Stimulated activated CD8-positive, alpha-beta memory T cell treated with anti-CD3 and anti-CD28 coated beads, Interleukin-12 subunit alpha, Interleukin-12 subunit beta, amount 100 ng/mL, for 4 hours (primary cell): ENCODE measurements at places on chromosomes 3 and 15.

DNA sequence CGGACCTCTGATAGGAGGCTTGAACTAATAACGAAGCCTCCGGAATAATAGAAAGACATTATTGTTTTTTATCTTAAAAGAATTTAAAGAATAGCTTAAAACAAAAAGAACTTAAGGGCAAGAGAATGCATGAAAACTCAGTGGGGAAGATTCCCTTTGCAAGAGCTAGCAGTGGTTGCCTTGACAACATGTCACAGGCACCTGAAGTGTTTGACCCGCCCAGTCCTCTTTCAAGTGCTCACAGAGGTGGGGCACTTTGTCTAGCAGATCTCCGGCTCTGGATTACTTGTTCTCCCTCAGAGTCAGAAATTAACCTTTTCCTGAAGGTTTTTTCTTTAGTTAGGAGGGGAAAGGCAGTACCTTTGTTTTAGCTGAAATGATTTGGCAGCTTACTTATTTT is 37.8 kb downstream of the LARS2 start:
- DNase-seq = no peak

- DNase-seq = no peak
These were observed 46.5 kb downstream of the RPN1 start for GRCh38 chr3:128603811-128604775.

GRCh38 chr3:176919836-176920765 is 277.2 kb downstream of the TBL1XR1 start:
- no peak for DNase-seq

- DNase-seq = no peak
These were observed 126.1 kb upstream of the CMC1 start for GRCh38 chr3:28115316-28115715.

GRCh38 chr3:151236736-151237135 is 33.7 kb upstream of the GPR171 start:
- no peak for DNase-seq

GRCh38 chr3:46416811-46417510 is 9.9 kb downstream of the CCRL2 start:
- no peak for DNase-seq
